CD4-positive, alpha-beta T cell treated with Interleukin-15 for 1 hour (primary cell): ENCODE measurements at places on chromosomes 1 and 21.

- peak; percentile 76 for DNase-seq
Observed at GRCh38 chr1:32337855-32338636, 2.0 kb upstream of the MARCKSL1 start.

DNA sequence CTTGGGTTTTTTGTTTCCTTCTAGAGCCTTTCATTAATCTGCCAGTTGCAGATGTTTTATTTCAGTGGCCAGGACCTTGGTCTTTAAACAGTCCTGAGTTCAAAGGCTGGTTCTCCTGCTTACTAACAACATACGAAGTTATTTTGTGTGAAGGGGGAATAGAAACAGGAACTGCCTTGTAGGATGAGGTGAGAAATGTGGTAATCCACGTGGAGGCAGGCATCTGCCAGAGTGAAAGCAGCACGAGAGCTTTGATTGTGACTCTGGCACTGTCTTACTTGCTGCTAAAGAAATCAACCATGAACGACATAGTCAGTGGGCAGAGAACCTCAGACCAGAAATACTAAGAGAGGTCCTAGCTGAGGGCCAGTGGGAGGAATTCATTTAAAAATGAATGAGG, 30.4 kb downstream of the TMEM63A start:
- DNase-seq = no peak

DNA sequence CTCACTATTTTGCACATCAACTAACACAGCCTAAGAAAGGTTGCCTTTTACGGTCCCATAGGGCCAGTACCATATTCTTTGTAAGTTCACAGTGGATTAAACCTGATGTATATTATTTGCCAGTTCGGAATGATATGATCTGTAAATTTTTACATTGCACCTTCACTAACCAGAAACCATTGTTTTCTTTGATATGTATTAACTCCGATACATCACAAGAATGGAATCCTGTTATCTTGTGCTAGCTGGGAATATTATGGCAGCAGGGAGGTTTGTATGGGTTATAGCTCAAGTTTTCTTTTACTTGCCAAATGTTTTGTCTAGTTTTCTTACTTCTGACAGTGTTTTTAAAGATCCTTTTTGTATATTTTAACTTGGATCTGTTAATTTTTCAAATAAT, 51.4 kb upstream of the S1PR1 start:
- no peak for DNase-seq

DNA sequence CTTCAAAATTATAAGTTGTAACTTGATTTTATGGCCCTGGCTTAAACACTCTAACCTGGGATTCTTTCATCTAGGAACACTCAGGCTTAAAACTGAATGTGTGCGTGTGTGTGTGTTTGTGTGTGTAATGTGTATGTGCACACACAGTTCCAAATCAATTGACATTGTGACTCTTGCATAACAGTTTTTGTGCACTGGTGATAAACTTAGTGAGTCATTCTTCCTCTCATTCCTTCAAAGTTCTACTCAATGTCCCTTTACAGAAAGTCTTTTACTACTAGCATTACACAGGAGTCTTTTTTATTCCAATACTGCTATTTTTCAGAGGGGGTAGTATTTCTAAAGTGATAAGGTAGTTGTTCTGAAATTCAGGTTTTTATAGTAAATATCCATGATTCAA, 943.6 kb downstream of the KCNT2 start:
- no peak for DNase-seq

DNA sequence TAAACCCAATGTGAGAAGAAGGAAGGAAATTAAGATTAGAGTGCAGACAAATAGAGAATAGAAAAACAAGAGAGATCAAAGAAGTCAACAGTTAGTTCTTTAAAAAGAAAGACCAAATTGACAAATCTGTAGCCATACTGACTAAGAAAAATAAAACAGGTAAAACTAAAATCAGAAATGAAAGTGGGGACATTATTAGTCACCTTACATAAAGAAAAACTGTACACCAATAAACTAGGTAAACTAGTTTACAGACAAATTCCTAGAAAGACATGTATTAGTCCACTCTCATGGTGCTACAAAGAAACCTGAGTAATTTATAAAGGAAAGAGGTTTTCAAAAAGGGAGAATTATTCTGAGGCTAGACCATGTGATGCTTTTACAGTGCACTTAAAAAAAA, 22.3 kb downstream of the BLZF1 start:
- DNase-seq = no peak
